ENCODE measurements at places on chromosomes 13 and 19. TPM values are rescaled to one million over a fixed set of nuclear protein-coding genes. Genes with fewer than 3 reads are reported as not detected.

DNA sequence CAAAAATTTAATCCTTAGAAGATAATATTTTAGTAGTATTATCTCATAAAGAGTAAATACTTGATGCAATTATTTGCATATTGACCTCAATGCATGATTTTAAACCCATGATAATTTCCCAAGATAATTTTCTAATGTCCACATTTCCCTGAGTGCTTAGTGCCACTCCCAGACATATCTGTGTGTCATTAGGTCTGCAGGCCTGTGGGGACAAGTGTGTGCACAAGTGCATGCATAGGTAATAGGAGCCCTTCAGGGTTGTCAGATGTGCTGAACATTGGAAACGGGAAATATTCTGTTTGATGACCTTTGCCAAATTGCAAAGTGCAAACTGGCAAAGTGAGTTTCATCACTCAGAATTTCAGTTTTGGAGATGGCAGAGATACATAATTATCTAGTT, 369.9 kb downstream of the KLF5 start:
- DNase-seq = no peak

DNA sequence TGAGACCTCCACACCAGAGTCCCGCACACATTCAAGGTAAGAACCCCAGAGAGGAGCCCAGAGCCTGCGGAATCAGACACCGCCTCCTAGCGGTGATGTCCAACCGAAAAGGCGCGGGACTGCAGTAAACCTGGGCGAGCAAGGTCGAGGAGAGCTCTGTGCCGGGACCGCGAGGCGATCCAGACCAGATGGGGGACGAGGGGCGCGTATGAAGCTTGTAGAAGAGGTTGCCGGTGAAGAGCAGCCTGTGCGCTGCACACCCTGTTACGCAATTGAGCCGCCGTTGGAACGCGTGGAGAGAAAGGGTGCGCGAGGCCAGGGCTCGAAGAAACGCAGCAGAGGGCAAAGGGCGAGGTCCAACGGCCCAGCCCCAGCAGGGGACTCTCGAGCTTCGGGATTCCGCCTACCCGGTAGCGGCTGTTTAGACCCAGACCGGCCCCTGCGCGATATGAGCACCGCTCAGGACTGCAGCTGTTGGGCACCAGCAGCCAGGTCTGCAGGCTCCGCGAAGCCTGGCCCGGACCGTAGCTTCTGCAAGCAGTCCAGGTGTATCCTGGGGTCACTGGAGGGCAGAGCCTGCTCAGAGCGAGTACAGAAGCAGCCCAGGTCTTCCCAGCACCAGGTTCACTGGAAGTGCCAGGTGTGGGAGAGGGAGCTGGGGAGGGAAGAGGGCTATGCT, 65.9 kb upstream of the ZNF599 start:
- DNase-seq = peak; percentile 18

DNA sequence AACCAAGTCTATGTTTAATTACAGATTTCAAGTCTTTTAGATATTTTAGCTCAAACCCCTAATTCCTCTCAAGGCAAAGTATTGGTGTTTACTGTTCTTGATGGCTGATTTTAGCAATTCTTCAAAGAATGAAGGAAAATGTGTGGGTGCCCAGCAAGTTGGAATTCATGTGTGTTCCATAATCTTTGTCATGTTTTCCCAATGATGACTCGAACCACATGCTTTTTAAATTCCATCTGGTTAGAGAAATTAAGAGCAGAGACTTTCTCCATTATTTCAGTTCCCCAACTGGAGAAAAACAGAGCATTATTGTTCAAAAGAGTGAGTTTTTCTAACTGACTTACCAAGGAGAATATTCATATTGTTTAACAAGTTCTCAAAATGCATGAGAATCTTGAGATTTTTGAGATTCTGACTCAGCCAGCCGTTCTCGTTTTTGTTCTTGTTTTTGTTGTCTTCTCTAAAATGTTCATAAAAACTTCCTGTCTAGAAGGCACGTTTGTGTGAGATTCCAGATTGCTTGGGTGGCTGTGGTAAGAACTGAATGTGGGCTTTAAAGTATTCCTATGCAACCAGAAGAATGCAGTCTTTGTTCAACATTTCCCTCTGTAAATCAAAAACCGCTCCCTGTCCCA, 404.7 kb downstream of the IRS2 start:
- DNase-seq = no peak

DNA sequence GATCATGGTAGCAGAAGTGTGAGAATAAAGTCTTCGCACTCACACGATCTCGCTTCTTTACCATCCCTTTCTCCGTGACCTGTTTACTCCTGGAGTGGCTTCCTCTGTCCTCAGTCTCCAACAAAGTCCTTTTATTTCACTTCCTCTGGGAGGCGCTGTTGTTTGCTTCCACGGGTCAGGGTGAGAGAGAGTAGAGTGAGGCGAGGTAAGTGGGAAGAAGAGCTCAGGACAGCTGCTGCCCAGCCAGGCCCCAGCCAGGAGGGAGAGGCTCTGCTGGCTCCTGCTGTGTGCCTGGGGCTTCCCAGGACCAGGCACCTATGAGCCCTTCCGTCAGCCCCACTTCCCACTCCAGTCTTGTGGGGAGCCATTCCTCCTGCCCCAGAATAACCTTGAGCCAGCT, 242.1 kb downstream of the FGF9 start:
- DNase-seq = no peak

DNA sequence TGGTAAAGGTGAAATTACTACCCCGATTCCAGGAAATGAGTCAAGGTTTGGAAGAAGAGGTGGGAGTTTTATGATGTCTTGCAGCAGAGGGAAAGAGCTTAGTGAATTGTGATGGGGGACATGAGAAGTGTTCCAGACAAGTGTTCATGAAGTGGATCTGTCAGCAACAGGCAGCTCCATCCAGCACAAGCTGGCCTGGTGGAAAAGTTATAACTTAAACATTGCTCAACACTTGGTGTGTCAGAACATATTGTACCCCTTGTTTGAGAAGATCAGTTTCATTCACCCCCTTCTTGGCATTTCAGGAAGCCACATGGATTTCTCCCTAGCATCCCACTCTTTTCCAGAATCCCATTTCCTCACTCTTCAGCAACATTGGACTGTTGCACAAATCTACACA, 222.0 kb downstream of the B3GLCT start:
- no peak for DNase-seq

LRRC4B gene
- total RNA-seq = 0.19 TPM

DNA sequence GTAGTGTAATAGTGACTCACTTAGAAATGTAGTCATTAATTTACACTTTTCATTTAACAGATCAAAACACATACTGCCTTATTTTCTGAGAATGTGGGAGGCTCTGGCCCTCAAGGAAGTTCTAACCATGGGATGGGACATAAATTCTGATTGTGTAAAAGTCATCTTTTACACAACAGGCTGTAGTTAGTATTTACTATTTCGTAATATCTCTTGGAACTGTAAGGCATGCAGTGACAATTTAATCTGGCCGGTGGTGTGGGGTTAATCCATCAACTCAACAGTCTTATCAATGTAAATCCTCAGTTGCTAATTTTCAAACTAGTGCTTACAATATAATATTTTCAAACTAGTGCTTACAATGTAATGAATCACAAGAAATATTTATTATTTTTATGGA, 1599.2 kb downstream of the EFNB2 start:
- no peak for DNase-seq

DNA sequence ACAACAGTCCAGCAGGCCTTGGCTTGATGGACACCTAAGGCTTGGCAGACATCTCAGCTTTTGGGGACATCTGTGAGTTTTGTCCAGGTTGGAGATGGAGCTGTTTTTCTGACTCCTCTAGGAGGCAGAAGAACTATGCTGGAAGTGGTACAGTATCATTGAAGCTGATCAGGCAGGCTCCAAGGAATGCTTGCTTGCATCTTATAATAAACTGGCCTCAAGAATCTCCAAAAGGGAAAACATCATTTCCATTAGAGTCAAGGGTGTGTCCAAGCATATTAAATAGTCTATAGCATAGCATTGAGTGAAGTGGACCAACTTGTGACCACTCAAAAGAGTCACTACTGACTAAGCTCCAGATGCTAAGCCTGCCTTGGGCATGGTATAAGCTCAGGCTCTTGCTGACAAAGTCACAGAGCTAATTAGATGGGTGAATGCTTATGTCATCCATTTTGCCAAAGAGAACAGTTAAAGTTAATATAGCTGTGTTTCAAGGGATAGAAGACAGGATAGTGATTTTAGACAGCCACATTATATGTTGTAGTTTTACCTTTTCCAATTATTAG, 216.0 kb downstream of the DNAJC15 start:
- DNase-seq = no peak

COMP gene
- 0.12 TPM for total RNA-seq

GRCh38 chr19:7870571-7871436, 3.4 kb downstream of the PRR36 start:
- peak; percentile 72 for DNase-seq

DNA sequence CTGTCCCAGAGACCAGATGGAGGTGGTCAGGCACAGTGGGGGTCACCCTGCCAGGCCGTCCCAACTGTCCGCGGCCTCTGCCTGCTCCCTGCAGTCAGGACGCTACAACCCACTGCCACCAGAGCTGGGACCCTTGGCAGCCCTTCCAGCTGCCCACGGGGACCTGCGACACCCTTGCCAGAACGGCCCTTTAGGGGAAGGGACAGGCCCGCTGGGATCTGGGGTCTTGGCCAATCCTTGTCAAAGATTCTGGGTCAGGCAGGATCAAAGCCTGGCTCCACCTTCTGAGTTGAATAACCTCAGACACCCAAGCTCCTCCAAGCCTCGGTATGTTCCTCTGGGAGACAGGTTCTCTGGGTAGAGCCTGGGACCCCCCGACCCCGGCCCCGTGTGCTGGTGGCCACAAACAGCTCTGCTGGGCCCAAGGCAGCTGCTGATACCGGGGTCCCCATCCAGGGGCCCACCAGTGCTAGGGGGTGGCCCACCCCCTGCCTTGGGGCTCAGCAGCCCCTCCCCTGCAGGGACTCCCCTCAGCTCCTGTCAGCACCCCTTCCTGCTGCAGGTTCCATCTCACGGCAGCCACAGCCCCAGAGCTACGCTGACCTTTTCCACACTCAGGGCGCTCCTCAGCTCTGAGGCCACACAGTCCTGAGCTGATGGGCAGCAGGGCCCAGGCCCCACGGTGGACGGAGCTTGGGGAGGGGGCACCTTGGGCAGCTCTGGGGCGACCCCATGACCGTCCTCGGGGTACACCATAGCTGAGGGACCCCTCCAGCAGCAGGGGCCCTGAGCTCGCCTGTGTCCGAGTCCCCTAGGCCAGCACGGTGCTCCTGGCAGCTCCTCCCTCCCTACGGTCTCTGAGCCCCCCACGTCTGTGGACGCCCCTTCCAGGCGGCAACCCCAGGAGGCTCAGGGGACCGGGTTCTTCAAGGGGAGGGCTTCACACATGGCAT, 18.4 kb downstream of the SBNO2 start:
- DNase-seq = no peak

KXD1 gene
- 52.3 TPM for total RNA-seq

GRCh38 chr13:80924596-80924995, 583.7 kb upstream of the SPRY2 start:
- DNase-seq = no peak

DNA sequence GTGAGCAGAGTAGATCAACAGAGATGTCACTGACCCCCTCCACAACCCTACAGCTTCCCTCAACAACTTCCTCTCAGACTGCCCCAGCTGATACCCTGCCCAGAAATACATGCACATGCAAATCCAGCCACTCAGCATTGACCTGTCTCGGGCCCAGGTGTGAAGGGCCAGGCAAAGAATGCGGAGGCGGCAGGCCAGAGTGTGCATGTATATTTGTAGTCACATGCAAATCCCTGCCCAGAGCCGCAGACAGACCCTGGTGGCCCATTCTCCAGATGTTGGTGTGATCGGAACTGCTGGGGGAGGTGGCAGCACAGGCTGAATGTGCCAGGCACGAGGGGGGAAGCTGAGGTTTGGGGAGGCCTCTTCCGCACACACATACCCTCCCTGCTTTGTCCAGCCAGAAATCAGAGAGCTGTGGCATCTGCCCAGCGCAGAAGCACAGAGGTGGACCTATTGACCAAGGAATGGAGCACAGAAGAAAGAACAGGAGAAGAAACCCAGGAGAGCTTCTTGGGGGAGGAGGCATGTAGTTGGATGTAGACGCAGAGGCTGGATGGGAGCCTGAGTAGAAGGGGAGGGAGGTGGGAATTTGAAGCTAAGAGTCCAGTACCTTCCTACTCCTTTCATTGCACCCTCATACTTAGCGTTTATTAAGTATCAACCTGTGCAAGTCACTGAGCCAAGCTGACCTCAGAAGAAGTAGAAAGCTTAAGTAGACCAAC, 14.4 kb downstream of the MEF2B start:
- no peak for DNase-seq

CSNK1G2 gene
- total RNA-seq = 33.2 TPM

ZNF534 gene
- total RNA-seq = not detected

PBX4 gene
- not detected for total RNA-seq

DNA sequence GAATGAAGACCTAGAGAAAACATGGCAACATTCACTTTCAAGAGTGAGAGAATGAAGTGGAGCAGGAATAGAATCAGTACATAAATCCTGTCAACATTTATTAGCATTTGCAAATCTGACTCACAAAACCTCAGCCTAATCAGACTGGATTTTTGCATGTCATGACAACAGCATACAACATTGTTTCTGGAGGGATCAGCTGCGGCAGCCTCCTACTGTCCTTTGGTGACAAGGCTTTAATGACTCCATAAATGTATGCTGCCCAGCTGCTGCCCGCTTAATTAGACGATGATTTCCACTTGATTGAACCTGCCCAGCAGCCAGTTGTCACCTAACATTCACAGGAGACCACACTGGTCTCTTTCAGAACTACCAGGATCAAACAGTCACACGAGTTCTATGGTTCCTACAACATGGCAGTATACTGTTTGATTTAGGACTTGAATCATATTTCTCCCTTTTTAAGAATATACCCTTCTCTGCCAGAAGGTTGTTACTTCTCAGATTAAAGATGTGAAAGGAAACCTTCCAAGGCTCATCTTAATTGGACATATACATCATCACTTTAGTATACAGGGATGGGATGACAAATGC, 9.3 kb downstream of the EBPL start:
- DNase-seq = no peak

DNA sequence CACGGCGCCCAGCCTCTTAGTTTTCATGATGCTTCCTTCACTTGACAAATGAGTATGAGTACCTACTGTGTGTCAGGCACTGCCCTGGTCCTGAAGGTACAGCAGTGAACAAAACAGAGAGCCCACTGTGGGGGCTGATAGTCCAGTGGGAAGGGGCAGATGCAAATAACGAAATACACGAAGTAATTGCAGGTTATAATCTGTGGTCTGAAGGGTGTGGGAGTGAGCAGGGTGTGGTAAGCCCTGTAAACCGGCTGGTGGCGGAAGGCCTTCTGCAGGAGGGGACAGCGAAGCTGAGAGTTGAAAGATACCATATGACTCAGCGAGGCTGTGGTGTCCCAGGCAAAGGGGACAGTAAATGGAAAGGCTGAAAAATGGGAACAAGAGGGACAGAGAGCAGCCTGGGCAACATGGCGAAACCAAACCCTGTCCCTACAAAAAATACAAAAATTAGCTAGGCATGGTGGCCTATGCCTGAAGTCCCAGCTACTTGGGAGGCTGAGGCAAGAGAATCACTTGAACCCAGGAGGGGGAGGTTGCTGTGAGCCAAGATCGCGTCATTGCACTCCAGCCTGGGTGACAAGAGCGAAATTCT, 60.5 kb downstream of the MAP4K1 start:
- DNase-seq = peak; percentile 58

- DNase-seq = peak; percentile 74
These were observed 2.3 kb upstream of the STRN4 start for GRCh38 chr19:46748325-46749109.
